Airway epithelial cell (primary cell): ENCODE measurements at places on chromosomes 13 and 19. TPM values are rescaled to one million over a fixed set of nuclear protein-coding genes. Genes with fewer than 3 reads are reported as not detected.

The PSG3 gene
- not detected in 2 replicates for total RNA-seq

The TMPRSS9 gene
- total RNA-seq = 0.05 TPM in 1 of 2 replicates, not detected in the other

The RNF6 gene
- total RNA-seq = 24.1 and 28.6 TPM in 2 replicates

The KCNC3 gene
- 0.14 TPM in 2 replicates for total RNA-seq

The ZNF285 gene
- total RNA-seq = 2.0 and 2.9 TPM in 2 replicates

The IGFL2 gene
- 16.6 and 20.1 TPM in 2 replicates for total RNA-seq

The MRPL54 gene
- total RNA-seq = 57.3 and 99.0 TPM in 2 replicates

The WDR87 gene
- not detected in 2 replicates for total RNA-seq
